ENCODE measurements at places on chromosomes 3 and 15.

DNA sequence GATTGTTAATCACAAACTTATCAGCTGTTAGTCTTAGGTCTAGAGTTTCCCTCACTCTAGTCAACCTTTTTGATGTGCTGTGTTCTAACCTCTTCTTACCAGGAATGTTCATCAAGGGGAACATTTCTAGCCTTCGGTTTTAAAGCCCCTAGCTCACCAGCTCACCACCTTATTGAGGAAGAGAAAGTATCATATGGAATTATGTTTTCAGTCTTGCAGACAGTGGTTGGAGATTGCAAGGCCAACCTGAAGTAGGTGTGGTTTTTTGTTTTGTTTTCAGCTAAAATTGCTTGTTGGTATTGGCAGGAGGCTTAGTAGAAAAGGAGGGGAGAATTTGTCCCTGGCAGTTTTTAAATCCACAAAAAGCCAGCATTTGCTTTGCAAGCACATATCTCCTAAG lies 48.4 kb upstream of the CCDC80 start:
- no peak for DNase-seq

DNA sequence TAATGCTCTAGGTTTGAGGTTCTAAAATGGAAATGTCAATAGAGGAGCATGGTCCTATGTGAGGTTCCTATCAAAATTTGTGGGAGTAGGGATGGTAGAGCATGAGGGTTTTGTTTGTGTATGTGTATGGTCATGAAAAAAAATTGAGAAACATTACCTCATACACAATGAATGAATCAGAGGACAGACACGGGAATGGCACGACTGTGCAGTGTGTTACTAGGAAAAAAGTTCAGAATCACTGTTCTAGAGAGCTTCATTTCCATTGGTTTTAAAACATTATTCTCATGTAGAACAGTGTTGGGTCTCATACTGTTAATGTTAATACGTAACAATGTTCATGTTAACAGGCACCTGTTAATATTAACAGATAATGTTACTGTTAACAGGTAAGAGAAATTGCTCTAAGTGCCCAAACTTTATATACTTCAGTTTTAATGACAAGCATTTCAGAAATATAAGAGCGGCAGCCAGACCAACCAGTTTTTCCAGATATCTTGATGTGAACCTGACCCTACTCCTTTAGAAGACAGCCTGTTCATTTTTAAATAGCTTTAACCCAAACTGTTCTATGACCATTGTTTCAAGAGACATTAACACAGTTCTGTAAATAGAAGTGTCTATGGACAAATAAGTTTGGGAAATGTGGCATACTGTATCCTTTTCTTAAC lies 48.0 kb downstream of the SLC15A2 start:
- DNase-seq: no peak

DNA sequence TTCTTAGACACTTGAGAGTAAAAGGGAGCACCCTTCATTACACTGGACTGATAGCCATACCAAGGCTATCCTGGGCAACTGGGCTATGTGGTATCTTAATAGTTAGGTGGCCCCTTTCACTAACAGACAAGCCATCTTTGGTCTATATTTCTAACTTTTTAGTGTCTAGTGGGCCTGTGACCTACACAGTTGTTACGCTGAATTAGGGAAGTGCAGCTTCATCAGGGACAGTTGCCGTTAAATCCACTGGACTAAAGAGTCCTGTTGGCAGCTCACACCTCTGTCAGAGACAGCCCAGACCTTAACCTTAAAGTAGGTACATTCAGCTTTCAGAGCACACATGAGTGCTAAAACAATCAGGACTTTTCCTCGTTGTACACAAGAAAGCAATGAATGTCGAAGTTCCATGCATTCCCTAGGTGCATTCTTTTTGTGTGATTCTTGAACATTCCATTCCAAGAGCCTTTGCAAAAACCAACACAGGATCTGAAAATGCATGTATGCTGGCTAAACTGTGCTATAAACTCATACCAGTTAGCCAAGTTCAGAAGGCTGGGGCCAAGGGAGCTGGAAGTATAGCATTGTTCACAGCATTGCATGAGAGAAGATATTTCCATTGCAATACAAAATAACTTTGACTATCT lies 230.2 kb upstream of the EIF1B start:
- DNase-seq: no peak

GRCh38 chr3:62051506-62051905 lies 321.8 kb downstream of the FEZF2 start:
- DNase-seq: no peak

DNA sequence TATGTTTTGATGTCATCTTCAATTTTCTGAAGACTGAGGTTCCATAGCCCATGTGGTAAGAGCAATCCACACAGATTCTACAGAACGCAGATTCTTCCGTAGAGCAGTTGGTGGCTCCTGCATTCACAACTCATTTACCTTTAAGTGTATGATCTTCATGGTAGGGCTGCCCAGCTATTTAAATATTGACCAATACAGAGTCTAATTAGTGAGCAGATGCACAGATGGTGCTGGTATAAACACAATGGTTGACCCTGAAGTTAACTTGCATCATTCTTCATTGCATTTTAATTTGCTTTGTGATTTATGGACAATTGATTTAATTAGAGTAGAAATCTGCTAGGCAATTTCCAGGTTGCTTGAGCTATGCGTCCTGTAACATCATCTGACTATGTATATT lies 269.2 kb downstream of the SQOR start:
- no peak for DNase-seq

GRCh38 chr15:54820098-54820497 lies 376.6 kb downstream of the RSL24D1 start:
- DNase-seq: no peak

GRCh38 chr3:187533797-187534196 lies 136.4 kb downstream of the SST start:
- no peak for DNase-seq

DNA sequence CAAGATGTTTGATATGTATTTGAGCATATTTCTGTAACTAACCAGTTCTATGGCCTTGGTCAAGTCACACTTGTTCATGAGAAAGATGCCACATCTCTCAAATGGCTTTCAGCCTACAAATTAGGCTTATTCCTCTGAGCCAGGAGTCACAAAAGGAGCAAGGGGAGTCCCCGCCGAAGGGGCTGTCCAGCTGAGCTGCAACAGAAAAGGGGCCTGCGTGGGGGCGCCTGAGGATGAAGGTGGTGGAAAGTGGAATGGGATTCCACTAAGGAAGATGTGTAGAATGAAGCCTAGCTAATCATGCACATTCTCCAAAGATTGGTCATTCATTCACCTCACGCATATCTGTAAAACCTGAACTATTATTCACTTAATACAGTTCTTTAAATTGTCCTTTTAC lies 19.1 kb downstream of the ALDH1L1 start:
- no peak for DNase-seq

- DNase-seq: no peak
These were observed 131.8 kb downstream of the SMAD6 start for GRCh38 chr15:66833803-66834202.

GRCh38 chr3:33132019-33132360 lies 18.2 kb downstream of the CRTAP start:
- no peak for DNase-seq

- DNase-seq: no peak
These were observed 18.8 kb downstream of the ARHGEF3 start for GRCh38 chr3:56782906-56783305.

GRCh38 chr3:164365242-164365641 lies 713.1 kb downstream of the SI start:
- no peak for DNase-seq

DNA sequence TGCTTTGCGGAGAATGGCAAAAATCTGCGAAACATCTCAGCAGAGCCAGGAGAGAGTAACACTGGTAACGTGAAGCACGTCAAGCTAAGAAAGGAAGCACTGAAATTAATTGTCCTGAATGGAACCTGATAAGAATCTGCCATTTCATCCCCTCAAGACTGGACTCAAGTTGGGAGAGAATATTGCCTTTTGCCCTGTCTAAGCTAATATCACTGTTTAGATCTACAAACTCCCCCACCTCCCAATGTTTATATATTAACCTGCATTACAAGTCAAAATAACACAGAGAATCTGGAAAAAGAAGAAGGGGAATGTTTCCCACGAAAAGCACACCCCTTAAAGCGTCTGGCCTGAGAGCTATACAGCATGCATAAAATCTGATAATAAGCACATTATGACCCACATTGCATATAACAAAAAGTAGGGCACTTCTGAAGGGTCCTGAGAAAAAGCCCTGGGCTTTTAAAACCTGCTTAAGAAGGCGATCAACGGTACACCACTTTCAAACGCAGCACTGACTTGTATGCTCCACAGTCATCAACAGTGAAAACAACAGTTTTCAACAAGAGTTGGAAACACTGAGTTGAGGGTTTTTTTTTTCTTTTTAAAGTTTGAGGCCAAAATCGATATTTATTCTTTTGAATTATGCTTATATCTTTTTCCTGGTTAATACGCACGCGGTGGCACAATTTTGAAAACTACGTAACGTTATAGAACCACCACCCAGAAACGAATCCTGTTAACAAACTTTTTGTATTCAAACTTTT lies 1.4 kb upstream of the KAT2B start:
- no peak for DNase-seq

DNA sequence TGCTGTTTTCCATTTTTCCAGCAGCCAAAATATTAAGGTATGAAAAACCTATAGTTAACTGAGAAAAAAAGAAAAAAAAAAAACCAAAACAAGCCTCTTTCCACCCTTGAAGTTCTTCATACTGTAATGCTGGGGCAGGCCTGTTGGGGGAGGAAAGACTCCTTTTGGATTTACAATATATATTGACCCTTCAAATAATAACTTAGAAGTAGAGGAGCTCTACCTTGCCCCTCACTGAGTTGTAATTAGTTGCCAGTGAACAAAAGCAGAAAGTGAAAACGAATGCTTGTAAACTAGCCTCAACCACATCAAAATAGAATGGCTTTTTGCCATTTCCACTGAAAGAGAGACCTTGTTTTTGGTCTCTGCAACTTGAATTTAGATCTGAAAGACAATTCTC lies 326.6 kb downstream of the NR2F2 start:
- DNase-seq: no peak

- DNase-seq: no peak
These were observed 223.8 kb downstream of the ADAMTS9 start for GRCh38 chr3:64463981-64464380.

DNA sequence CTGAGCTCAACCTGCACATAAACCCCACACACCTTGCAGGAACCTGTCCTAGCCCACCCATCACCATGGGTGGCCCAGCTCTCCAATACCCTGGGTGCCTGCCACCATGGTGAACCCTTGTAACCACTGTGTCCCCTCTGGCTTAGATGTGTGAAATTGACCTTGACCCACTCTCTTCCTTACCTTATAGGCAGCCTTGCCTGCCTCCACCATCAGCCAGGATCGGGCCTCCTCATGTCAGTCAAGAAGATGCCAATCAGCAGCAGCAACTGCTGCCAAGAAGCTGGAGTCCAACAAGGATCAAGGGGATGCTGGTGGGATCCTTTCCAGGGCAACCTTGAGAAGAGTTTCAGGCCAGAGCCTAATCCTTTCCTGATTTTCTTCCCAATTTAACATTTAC lies 8.8 kb upstream of the CYP11A1 start:
- no peak for DNase-seq

GRCh38 chr3:67104388-67104787 lies 106.3 kb downstream of the KBTBD8 start:
- DNase-seq: no peak

GRCh38 chr3:63910891-63911290 lies 1.3 kb downstream of the SCAANT1 start:
- no peak for DNase-seq

DNA sequence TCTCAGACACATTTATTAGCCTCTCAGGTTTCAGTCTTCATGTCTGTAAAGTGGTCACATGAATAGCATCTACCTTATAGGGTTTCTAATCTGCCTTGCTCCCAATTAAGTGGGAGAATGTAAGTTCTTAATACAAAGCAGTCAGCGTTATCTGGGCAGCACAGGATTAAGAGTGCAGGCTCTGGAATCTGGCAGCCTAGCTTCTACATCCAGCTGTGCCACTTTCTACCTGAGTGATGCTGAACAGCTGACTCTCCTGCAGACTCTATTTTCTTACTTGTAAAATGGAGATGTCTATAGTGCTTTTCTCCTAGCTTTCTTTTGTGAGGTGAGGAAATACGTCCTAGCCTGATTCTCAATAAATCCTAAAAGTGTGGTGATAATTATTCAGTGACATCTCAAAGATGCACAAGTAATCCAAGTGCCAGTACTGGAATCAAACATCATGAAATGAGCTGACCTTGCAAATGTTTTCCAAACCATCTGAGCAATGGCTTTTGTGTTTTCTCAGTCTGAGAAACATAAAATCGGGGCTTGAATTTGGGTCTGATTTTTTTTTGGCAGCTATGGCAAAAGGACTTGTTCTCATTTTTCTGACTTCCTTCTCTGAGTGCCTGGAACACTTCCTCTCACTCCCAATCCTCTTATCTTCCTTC lies 232.2 kb upstream of the FEZF2 start:
- DNase-seq: no peak

DNA sequence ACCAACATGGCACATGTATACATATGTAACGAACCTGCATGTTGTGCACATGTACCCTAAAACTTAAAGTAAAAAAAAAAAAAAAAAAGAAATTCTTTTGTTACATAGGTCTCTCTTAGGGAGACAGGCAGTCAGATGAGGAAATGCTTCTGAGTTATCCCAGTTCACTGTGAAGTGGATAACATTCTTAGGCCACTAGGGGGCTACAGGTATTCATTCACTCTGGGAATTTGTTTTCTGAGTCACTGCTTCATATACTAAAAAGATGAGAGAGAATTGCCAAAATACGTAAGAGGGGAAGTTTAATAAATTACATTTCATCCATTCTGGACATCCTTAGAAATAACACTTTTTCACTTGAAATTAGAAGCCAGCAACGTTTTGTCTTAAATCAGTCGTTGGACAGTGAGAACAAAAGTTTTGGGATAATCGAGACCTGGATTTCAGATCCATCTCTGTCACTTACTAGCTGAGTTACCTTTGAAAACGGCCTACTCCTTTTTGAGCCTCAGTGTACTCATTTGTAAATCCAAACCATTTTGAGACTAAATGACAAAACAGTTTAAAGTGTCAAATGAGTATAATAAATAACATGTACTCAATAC lies 738.4 kb upstream of the ALCAM start:
- DNase-seq: no peak

DNA sequence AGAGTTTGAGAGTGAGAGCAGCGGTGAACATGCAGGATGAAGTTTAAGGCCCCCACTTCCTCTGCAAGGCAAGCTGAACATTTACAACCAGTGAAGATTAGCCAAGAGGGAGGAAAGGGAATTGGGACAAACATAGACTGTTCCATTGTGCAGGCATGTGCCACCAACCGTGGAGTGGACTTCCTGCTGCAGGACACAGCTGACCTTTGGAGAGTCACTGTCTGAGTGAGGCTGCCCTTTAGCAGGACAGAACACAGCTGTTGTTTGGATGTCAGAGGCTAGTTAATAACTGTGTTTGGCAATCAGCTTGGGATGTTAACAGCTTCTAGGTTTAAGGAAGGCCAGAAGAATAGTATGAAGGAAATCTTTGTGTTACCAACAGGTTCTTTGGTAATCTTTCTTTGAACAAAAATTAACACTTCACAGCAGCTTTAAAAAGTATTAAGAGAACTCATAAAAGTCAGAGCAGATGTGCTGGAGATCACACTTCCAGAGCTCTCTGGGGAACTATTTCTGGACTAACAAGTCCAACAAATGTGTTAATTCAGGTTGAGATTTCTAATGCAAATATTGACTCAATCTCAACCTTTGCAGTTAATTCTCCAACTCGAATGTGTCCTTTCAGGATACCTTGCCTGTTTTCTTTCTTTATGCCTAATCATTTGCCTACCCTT lies 31.4 kb downstream of the CTDSPL start:
- DNase-seq: no peak

GRCh38 chr15:100787567-100788417 lies 91.8 kb upstream of the ALDH1A3 start:
- DNase-seq: no peak
